Non-pigmented ciliary epithelial cell (primary cell): ENCODE measurements at places on chromosomes 5 and 9.

- DNase-seq, result no peak
These were observed 179.4 kb upstream of the SPEF2 start for GRCh38 chr5:35438288-35438687.

- no peak for DNase-seq
These were observed 39.4 kb downstream of the HOMER1 start for GRCh38 chr5:79474367-79475151.

- DNase-seq, result no peak
These were observed 49.1 kb downstream of the FAM170A start for GRCh38 chr5:119678351-119679028.

DNA sequence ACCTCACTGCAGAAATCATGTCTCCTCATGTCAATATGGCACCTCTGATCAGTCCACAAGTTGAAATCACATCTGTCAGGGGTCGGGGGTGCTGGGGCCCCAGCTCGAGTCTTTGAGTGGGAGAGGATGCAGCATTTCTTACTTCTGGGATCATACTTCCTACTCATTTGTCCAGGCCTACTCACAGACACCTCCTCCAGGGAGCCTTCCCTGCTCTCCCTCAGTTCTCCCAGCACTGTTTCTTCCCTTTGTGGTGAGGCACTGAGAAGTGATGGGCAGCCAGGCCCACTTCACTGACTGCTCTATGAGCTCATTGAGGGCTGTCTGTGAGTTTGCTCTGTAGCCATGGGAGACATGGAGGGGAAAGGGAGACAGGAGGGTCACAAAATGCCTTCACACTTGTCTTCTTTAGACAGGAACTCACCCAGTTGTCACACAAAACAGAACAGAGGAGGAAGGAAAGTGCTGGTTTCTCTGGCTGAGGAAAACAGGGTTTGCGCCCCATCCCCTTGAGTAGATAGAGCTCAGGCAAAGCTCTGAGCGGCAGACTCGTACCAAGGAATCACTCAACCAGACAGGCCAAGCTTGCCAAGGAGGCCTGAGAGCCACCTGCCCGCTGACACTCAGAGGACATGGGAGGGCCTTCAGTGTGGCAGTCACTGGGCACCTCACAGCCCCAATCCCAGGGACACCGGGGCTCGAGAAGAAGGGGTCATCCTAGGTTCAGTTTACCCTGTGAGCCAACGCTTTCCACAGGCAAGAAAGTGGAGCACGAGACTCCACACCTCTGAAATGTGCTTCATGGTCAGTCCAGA is 152.9 kb downstream of the GABBR2 start:
- DNase-seq, result no peak

- DNase-seq, result no peak
These were observed 84.7 kb downstream of the CFAP95 start for GRCh38 chr9:69905286-69905685.

DNA sequence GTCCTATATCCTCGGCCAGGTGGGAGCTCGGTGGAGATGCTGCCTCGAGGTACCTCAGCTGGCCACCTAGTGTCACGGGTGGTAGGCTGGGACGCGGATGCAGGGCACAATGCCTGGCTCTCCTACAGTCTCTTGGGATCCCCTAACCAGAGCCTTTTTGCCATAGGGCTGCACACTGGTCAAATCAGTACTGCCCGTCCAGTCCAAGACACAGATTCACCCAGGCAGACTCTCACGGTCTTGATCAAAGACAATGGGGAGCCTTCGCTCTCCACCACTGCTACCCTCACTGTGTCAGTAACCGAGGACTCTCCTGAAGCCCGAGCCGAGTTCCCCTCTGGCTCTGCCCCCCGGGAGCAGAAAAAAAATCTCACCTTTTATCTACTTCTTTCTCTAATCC is 2.0 kb downstream of the PCDHGC3 start:
- no peak for DNase-seq

- DNase-seq, result no peak
These were observed 54.6 kb downstream of the AHRR start for GRCh38 chr5:375921-376798.

GRCh38 chr5:98492258-98492657 is 281.2 kb upstream of the RGMB start:
- DNase-seq, result no peak

DNA sequence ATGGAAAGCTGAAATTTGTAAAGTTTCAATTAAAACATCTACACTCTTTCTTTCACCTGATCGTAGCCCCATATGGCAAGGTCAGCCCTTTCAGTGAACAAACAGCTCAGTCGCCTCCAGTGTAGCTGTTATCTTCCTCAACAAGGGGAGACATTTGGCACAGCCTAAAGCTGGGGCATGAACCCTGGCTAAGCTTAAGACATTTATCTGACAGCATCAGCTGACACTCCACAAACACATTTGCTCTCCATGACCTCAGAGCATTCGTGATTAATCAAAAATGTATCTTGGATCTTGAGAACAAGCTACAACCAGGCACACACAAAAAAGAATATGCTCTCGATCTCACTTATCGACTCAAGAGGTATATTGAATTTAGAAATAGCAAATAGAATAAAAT is 67.3 kb downstream of the POU5F2 start:
- no peak for DNase-seq

DNA sequence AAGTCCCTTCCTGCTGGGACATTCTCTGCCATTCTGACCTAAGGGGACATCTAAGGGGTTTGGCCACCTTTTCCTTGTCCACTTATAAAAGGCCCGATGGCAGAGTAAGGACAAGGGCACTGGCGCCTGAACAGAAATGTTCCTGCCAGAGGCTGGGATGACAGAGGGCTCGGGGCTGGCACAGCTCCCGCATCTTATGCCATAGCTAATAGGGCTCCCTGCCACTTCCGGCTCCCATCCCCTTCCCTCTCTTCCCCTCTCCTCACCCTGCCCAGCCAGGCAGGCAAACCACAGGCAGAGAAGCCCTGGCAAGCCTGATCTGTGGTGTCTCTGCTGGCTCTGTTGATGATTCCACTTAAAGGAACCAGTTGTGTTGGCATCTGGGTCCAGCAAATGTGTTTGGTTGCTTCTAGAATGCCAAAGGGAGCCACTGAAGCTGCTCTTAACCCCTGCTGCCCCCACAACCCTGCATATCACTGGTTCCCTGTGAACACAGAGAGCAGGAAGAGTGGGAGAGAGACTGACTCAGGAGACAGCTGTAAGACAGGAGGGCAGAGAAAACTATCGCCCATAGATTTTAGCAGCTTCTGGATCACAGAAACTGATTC is 18.4 kb upstream of the ADRA1B start:
- no peak for DNase-seq

- no peak for DNase-seq
These were observed 404.1 kb downstream of the PTPRD start for GRCh38 chr9:10208691-10209069.
